ENCODE measurements at places on chromosomes 12 and 14. TPM values are rescaled to one million over a fixed set of nuclear protein-coding genes. Genes with fewer than 3 reads are reported as not detected.
A peak's percentile ranks its signal among the peaks of the same experiment; 100 is the strongest.

DNA sequence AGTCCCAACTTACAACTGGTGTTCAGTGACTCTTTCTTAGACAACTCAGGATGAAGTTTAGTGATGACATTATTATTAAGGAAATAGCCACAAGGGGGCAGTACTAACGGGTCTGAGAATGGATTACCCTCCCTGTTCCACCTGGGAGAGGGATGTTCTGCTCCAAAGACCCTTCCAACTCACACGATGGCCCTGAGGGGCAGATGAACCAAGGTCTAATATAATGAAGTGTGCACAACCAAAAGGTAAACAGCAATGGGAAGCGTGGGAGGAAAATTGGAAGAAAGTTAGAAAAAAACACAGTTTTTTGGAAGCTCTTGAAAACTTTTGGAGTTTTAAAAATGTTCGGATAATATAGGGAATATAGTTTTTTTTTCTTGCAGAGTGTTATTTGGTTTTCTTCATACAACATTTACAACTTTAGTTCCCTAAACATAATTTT, 24.0 kb downstream of the FGF6 start:
- H3K4me1 ChIP-seq: no peaks in the 10 kb centered on the region
- no peaks in the 10 kb centered on the region for H3K27me3 ChIP-seq
- H3K27ac ChIP-seq: no peak overlapping the region
- H3K4me3 ChIP-seq: no peak overlapping the region
- DNase-seq: no peak

- H3K27me3 ChIP-seq: no peaks in the 10 kb centered on the region
- no peaks in the 10 kb centered on the region for H3K4me1 ChIP-seq
- H3K27ac ChIP-seq: no peak overlapping the region
- H3K36me3 ChIP-seq: no peaks in the 10 kb centered on the region
These were observed 25.6 kb upstream of the ARID2 start for GRCh38 chr12:45703942-45704341.

- peak; percentile 26 for DNase-seq
- H3K27ac ChIP-seq: peak overlapping the region; percentile 61
- peak overlapping the region; percentile 9 for H3K4me3 ChIP-seq
- H3K36me3 ChIP-seq: no peaks in the 10 kb centered on the region
These were observed 112.8 kb upstream of the PELI2 start for GRCh38 chr14:56005191-56006053.

DNA sequence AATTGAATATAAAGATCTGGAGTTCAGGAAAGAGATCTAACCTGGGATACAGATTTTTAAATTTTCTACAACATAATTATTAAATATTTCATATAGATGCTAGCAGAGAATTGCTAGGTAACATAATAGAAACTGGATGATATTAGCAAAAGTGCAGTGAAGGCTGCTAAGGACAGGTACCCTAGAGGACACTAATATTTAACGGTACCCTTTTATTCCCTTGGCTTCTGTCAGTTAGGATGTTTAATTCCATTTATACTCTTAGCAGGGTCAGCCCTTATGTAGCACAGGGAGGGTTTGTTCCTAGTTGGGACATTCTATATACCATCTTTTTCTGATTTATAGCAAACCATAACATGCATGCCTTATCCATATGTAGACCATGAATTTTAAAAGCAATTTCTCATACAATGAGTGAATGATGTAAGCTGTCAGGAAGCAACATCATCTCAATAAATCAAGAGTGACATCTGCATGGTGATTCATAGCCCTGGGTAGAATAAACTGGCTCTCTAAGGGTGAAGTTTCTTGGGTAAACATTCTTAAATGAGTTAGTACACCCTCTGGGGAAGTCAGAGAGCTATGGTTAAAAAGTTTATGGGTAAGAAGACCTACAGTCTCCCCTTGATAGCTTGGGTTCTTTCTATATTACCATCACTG, 404.4 kb upstream of the MGAT4C start:
- H3K36me3 ChIP-seq: no peaks in the 10 kb centered on the region
- no peak overlapping the region for H3K4me3 ChIP-seq
- H3K4me1 ChIP-seq: no peaks in the 10 kb centered on the region
- no peak for DNase-seq

The SMIM41 gene
- total RNA-seq: not detected

DNA sequence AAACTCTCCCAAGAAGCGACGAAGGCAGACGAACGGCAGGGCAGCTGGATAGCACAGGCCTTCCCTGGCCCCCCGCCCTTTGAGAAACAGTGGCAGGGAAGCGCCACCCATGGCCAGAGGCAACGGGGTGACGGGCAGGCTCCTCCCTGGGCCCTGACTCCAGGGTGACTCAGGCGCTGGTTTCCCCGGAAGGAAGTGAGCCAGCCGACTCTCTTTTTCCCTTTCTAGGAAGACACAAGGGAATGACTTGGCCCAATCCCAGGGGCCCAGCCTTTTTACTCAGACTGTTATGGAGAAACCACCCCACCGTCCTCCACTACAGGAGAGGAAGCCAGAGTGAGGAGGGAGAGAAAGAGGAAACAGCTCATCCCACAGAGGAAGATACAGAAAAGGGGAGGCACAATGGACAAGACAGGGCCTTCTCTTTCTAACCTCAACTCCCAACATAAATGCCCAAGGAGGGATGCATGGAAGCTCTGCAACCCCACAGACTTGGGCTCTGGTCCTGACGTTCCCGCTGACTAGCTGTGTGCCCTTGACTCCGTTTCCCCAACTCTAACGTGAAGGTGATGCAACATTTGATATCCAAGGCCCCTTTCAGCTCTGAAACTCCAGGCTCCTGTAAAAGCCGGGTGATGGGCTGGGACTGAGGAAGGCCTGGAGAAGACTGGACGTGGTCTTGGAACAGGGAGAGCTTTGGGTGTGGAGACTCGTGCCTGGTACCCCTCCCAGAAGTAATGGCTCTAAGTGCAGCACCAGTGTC, 27.9 kb downstream of the ACTN1 start:
- peak overlapping the region; percentile 95 for H3K27ac ChIP-seq
- no peaks in the 10 kb centered on the region for H3K36me3 ChIP-seq
- H3K4me3 ChIP-seq: no peak overlapping the region
- DNase-seq: peak; percentile 93
- H3K4me1 ChIP-seq: peaks cover 20% of the 10 kb centered on the region

The FBLN5 gene
- total RNA-seq: 80.4 TPM

The ATP2B1 gene
- total RNA-seq: 172 TPM

The OTOGL gene
- 0.26 TPM for total RNA-seq

DNA sequence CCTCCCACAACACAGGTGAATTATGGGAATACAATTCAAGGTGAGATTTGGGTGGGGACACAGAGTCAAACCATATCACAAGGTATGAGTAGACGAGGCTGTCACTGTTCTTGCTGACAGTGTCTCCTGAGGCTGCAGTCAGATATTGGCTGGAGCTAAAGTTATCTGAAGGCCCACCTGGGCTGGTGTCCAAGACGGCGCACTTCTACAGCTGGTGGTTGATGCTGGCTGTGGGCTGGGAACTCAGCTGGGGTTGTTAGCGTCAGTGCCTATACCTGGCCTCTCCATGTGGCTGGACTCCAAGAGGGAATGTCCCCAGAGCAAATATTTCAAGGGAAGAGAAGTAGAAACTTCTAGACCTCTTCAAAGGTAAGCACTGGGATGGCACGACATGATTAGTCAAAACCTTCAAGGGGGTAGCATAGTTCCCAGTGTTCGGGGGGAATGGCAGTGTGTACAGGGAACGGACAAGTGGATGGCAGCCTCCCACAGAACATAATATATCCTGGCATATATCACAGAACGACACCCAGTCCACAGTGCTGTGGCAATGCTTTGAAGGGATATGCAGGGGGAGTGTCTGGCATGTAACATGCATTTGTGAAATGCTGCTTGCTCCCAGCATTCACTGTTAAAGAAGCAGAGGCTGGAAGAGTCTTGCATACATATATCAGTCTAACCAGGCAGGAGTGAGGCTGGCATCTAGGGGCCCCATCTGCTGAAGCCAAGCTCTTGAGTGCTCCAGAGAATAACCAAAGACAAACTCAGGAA, 126.7 kb upstream of the RFLNA start:
- H3K27ac ChIP-seq: no peak overlapping the region
- no peak for DNase-seq
- H3K27me3 ChIP-seq: no peaks in the 10 kb centered on the region
- no peaks in the 10 kb centered on the region for H3K36me3 ChIP-seq

DNA sequence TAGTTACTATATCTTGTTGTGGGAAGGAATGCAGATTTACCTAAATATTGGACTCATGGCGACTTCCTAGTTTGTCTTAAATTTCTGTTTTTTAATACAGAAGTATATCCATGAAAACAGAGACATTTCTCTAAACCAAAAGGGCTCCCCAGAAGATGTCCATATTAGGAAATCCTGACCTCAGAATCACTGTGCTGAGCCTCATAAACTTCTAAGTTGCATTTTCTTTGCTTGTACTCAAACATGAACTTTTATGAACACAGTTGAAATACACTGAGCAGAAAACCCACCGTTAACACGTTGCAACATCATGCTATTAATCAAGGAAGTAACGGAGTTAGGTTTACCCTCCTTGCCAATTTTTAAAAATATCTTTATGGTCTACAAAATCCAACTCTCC, 42.9 kb upstream of the NR2C1 start:
- no peaks in the 10 kb centered on the region for H3K27me3 ChIP-seq
- peaks cover 9% of the 10 kb centered on the region for H3K4me1 ChIP-seq
- H3K36me3 ChIP-seq: no peaks in the 10 kb centered on the region

Data from uterus (tissue), 4 donors.